ENCODE measurements at places on chromosomes 1 and 21. TPM values are rescaled to one million over a fixed set of nuclear protein-coding genes. Genes with fewer than 3 reads are reported as not detected.

GRCh38 chr1:38433084-38433722 is 386.6 kb upstream of the POU3F1 start:
- no peak for DNase-seq

- DNase-seq, result no peak
Observed at GRCh38 chr1:155017946-155018316, 15.3 kb downstream of the ZBTB7B start.

The PLA2G5 gene
- total RNA-seq, result not detected

The VWA1 gene
- 7.9 TPM for total RNA-seq

All from bronchial epithelial cell (primary cell).